Mammary epithelial cell (primary cell): ENCODE measurements at places on chromosomes 7 and 10. TPM values are rescaled to one million over a fixed set of nuclear protein-coding genes. Genes with fewer than 3 reads are reported as not detected.

- DNase-seq: no peak
These were observed 109.1 kb downstream of the LMBR1 start for GRCh38 chr7:156783864-156784263.

GRCh38 chr7:101216001-101216859 lies 1.2 kb downstream of the PLOD3 start:
- no peak for DNase-seq

GRCh38 chr10:60031664-60032063 lies 125.3 kb upstream of the CCDC6 start:
- no peak for DNase-seq

DNA sequence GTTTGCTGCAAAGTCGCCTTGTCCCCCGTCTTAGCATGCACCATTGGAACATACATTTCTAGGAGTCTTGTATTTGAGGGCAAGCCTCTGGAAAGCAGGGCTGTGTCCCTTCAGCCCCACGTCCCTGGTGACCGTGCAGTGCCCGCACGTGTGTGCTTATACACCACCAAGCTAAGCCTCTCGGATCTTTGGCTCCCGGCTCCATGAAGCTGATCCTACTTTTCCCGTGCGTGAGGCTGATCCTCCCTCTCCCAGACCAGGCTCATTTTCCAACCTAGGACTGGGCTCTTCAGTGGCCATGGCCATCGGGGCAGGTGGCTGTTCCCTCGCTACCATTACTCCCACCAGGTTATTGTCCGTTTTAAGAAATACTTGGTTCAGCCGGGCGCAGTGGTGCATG lies 14.3 kb downstream of the MDH2 start:
- no peak for DNase-seq

DNA sequence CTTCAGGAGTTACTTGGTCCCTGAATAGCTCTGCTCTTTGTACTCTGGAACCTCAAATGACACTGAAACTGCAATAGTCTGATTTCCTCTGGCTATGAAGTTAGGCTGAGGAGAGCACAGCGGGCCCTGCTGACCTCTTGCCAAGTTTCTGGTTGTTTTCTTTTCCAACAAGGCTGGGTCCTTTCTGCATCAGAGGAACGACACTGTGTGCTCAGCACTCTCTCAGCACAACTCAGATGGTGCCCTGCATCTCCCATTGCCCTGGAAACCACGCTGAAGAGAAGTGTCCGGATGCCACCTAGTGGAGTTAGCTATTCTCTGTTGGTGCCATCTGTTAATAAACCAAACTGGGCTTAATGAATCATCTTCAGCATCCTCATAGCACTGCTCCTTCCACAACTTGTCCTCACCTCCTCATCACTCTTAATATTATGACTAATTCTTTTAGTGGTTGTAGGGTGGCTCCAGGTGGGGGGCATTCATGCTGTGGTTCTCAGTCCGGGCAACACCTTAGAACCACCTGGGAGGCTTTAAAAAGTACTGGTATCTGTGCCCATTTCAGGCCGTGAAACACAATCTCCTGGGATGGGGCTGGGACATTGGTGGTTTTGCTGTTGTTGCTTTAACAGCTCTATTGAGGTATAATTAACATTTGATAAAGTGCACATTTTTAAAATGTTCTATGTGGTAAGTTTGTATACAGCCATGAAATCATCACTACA lies 8.2 kb upstream of the EFCAB10 start:
- DNase-seq: peak; percentile 76

GRCh38 chr10:24465891-24466818 lies 257.2 kb downstream of the KIAA1217 start:
- peak; percentile 97 for DNase-seq

- DNase-seq: peak; percentile 66
These were observed 16.8 kb upstream of the ABCB5 start for GRCh38 chr7:20598459-20599309.

GRCh38 chr7:139035586-139036353 lies at the start of gene ZC3HAV1L:
ZC3HAV1L (minus strand) TSS chr7:139036042; CDS start chr7:139036017, 25 bp downstream.
- DNase-seq: peak; percentile 59

GRCh38 chr10:17747883-17748550 lies 4.0 kb upstream of the TMEM236 start:
- DNase-seq: no peak

DNA sequence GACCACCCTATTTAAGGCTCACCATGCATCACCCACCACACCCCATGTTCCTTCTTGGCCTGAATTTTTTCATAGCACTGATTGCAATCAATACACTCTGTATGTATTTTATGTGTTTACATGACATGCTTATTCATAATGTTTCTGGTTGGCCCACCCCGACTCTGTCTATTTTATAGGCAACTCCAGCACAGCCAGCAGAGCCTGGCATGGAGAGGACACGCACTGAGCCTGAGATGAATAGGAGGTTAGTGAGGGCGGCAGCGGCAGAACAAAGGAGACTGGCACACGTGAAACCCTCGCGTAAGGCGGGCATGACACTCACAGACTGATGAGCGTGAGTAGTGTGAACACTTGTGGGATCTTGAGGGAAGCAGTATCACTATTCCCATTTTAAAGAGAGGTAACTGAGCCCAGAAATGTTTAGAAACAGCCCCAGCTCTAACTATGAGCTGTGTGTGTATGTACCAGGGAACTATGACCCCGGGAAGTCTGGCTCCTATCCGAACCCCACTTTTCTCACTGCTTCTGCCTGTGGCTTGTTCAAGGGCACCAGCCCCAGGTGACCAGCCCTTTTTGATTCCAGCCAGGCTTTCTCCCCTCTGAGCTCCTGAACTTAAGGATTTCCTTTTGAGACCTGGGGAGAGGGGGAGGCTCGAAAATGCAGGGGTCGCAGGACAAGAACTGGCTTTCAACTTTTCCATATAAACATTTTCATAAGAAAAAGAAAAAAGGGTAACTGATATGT lies 113.3 kb downstream of the ARHGAP22 start:
- no peak for DNase-seq

DNA sequence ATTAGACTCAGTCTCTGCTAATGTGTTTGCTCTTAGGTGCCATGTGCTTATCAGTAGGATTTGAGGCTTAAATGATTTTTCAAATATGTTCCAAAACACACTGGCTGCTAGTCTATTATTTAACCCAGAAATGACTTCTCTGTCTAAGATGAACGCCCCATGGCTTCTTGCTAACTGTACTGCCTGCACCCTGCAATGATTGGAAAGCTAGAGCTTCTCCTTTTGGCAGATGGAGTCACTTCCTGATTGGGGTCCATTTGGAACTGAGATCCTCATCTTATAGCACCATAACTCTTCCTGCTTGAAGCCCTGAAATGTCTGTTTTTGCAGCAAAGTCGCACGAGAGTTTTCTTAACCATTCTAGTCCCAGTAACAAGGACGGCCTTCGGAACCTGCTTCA lies 186.5 kb upstream of the ADO start:
- DNase-seq: no peak

- no peak for DNase-seq
These were observed 43.4 kb upstream of the BMPER start for GRCh38 chr7:33861947-33862346.

DNA sequence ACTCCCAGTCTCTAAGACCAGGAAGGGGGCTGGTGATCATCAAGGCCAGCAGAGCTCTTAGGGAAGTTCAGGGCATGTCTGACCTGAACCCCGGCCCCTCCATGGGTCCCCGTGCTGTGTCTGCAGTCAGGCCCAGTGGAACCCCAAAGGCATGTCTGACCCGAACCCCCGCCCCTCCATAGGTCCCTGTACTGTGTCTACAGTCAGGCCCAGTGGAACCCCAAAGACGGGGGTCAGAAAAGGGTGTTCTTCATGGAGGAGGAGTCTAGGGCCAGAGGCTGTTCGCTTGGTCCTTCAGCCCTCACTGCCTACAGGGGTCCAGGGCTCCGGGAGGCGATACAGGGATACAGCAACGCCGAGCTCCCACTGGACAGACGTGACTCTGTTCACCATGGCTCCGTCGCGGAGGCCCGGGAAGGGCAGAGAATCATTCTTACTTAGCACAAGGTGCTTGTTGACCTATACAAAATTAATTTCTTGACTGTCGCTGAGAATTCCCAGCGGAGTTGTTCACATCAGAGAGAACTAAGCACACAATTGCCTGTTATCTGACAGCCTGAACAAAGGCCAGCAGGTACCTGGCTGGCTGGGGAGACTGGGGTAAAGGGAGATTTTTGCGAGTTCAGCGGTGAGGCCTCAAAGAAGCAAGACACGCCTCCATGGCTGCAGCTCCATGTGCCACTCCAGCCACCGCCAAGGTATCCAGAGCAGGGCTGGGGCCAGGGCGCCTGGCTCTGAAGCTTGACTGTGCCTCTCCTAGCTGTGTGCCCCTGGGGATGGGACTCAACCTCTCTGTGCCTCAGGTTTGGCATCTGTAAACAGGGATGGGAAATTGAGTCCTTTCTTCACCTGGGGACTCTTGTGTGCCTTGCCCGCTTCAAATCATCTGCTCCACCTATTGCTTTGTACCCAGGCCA lies 26.8 kb downstream of the EN2 start:
- DNase-seq: no peak

DNA sequence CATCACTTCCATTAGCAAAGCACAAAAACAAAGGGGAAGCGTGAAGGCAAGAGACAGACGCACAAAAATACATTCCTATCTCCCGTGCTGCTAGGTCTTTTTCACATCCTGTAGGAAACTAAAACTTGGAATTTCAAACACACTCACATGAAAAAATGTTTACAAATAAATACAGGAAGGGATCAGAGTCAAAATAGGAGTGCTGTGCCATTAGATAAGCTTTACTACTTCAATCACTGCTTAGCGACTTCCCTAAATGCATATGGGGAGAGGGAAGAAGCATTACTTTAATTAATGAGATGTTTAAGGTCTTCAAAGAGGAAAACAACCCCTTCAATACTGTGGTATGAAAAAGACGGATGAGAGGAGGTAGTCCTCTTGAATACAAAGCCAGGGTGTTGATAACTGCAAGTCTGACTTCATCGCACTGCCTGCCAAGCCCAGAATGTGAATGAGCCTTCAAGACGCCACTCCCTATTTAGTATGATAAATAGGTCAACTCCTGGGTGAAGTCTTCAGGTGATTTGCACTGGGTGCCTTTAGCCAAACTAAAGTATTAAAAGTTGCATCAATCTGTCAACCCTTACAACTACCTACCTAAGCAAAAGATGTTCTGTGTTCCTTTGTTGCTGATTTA lies 13.9 kb downstream of the PARD3 start:
- DNase-seq: peak; percentile 29

GRCh38 chr10:91672021-91672608 lies 39.2 kb upstream of the PPP1R3C start:
- DNase-seq: peak; percentile 54

Gene BLOC1S2
- polyA plus RNA-seq: 39.9 TPM

Gene CHST3
- 18.1 TPM for polyA plus RNA-seq

Gene ICA1
- polyA plus RNA-seq: 0.17 TPM

Gene SEMA3C
- 140 TPM for polyA plus RNA-seq
